ENCODE measurements at places on chromosomes 7 and 10.

DNA sequence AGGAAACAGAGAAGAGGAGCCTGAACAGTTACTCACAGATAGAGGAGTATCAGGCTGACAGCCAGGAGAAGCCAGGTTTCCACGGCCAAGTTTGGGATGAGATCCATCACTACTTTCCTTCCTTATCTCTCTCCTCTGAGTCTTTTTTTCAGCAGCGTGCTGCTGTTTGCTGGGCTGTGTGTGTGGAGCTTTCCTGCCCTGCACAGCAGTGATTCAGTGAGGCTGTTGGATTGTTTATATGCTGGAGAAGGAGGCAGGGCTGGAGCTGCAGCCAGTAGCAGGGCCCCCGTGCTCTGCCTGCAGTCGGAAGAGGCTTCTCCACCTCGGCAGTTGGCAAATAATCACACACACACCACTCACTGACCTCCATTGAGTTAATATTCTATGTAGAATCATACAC, at the start of gene CYP3A7:
TSS of gene CYP3A7 (minus strand) at position 210 of the 400 bp plus-strand sequence. CDS start at position 107, 103 bp downstream.
- no peak for DNase-seq

- no peak for DNase-seq
Observed at GRCh38 chr10:113053091-113053490, 103.0 kb downstream of the TCF7L2 start.

DNA sequence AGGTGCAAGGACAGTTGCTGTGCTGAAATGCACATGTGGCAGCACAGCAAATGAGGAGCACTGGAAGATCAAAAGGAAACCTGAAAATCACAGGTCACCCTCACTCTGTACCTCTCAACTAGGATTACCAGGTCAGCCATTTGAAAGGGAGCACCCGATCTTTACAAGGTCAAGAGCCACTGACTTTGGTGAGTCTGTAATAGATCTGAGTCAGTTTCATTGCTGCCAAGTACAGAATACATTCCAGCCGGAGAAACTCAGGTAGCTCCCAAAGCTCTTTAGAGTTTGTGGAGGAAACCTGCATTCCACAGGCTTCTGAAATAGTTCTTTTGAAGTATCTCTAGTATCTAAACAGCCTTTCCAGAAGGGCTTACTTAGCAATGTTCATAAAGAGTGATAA, 217.5 kb downstream of the SNX13 start:
- no peak for DNase-seq

GRCh38 chr7:45898222-45898621, 9.9 kb downstream of the IGFBP1 start:
- DNase-seq = no peak

- DNase-seq = no peak
Observed at GRCh38 chr10:124160943-124161582, 67.7 kb upstream of the CHST15 start.

GRCh38 chr7:26398427-26398755, 106.7 kb downstream of the SNX10 start:
- DNase-seq = no peak

GRCh38 chr7:45165857-45166256, 8.3 kb downstream of the RAMP3 start:
- DNase-seq = no peak
